ENCODE measurements at places on chromosomes 2 and 18.

- no peak for DNase-seq
Observed at GRCh38 chr2:222669353-222669752, 2.1 kb upstream of the MOGAT1 start.

DNA sequence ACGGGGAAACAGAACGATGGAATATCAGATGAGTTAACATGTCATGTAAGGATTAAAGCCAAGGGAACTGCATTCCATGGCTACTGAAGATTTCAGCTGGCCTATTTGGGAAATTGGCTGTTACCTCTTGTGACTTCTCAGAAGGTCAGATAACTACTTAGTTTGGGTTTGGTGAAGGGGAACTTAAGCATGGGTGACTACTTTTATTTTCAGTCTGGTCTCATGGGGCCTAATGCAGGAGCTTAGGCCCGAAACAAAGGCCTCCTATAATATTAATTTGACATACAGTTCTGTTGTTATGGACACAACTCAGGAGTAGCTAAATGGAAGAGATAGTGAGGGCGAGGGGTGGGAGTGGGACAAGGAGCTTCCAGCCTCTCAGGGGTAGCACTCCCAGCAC lies 44.0 kb upstream of the TXNDC2 start:
- no peak for DNase-seq

DNA sequence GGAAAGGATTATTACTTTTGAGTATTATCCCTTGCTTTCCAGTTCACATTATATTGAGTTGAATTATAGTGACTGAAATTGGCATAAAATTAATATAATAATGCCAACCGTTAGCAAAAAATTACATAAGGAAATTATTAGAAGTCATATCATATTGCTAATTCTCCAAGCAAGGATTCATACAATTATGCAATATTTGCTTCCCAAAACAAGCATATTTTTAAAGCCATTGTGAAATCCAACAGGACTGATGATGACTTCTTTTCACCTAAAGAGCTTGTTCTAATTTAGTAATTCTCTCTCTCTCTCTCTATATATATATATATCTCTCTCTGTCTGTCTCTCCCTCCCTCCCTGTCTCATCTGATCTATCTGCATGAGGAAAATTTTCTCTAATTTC lies 283.5 kb downstream of the DSEL start:
- DNase-seq, result no peak

- DNase-seq, result no peak
Observed at GRCh38 chr2:239852272-239852671, 172.9 kb downstream of the NDUFA10 start.

- DNase-seq, result no peak
Observed at GRCh38 chr2:72989770-72990556, 72.6 kb downstream of the EMX1 start.

- DNase-seq, result no peak
Observed at GRCh38 chr2:100955226-100955625, 46.9 kb upstream of the RPL31 start.

- no peak for DNase-seq
Observed at GRCh38 chr2:26477126-26477910, 606 bp downstream of the OTOF start.

- DNase-seq, result no peak
Observed at GRCh38 chr2:97718942-97719341, 5.6 kb downstream of the ZAP70 start.
